NAMALWA (cell line): ENCODE measurements at places on chromosomes 16 and 17.

- DNase-seq = no peak
Observed at GRCh38 chr17:19248151-19248927, 11.2 kb downstream of the EPN2 start.

DNA sequence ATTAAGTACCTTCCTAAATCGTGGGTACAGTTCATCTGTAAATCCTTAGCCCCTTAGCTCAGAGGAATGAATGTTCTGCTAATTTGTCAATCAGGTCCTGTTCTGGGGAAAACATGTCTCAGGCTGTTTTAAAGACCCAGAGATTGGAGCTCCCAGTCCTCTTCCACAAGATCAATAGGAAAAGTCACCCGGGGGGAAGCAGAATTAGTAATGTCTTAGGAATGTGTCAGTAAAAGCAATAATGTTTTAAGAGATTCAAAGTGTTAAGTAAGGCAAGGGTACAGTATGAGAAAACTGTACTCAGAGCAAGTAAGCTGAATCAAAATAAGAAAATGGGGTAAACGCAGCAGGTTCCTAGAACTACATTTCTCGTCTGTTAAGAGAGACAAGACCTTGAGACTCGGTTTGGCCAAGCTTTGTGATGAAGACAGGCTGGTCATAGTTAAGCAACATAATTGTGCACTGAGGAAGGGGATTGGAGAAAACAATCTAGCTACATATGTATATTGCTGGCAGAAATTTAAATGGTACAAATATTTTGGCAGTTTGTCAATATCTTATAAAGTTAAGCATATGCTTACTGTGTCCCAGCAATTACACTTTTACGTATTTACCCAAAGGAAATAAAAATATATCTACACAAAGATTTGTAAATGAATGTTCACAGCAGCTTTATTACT, 192.9 kb upstream of the C17orf78 start:
- no peak for DNase-seq

- no peak for DNase-seq
Observed at GRCh38 chr17:82528484-82529265, 9.1 kb downstream of the FOXK2 start.

- peak; percentile 80 for DNase-seq
Observed at GRCh38 chr17:63946440-63947363, 14.6 kb upstream of the CD79B start.

DNA sequence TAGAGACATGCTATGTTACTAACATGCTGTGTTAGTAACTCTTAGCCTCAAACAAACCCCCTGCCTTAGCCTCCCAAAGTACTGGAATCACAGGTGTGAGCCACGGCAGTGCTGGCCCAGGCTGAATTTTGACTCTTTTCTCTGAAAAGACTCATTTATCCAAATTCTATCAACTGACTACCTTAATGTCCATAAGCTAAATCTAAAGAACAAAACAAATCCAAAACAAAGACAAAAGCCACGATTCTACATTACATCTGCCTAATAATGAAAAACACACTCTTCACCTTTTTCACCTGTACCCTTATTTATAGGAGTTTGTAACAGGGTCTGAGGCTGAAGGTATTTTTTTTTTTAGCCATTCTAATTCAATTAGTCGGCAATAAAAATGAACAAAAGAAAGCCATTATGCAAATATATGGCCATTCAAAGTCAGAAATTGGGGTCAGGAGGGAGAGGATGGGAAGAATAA, 432.5 kb downstream of the RBFOX1 start:
- no peak for DNase-seq

DNA sequence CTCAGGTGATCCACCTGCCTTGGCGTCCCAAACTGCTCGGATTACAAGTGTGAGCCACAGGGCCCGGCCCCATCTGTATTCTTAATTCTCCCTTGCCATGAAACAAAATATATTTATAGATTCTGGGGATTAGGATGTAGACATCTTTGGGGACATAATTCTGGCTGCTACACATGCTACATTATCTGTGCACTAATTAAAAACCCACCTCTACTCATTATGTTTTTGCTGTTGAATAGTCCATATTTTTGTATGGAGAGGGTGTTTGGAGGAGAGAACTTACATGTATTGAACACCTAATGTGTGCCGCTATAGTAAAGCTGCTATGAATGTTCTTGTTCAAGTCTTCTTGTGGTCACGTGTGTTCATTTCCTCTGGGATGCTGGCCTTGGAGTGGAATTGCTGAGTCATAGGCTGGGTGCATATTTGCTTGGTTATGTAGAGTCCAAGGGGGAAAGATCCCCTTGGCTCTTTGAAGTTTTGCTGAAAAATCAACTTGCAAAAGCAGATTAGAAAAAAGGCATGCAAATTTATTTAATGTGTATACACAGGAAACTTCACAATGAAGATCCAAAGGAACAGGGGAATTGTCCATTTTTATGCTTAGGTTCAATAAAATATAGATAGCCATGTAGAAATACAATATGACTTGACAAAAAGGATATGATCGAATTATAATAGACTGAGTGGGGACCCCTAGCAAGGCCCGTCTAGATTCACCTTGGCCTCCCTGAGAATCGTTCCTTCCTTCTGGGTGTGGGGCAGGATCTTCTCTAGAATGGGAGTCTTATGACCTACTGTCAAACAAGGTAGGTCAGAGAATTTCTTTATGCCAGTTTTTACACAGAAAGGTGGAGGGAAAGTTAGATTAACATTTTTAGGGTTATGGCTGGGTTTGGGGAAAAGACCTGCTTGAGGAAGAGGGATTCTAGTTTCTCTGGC, 42.1 kb upstream of the GPRC5B start:
- no peak for DNase-seq

- DNase-seq = no peak
Observed at GRCh38 chr17:75828076-75828400, 16.2 kb downstream of the UNC13D start.

DNA sequence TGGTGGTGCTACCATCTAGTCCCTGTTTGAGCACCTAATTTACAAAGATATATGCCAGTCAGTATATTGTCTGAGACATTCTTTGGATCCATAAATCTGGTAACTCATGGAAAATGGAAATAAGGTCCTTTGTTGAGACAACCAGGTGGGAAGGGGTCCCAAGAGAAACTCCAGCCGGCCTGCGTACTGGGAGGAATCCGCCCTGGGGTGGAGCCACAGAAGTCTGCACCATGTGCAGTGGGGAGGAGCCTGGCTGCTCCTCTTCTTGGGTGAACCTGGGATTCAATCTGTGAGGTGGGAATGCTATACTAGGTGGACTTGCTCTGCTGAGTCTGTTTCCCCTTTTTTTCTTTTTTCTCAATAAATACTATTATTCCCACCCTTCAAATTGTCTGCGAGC, 339.2 kb upstream of the TNRC6C start:
- no peak for DNase-seq

GRCh38 chr17:15220785-15221184, 44.3 kb downstream of the PMP22 start:
- DNase-seq = no peak

- no peak for DNase-seq
Observed at GRCh38 chr16:74898659-74899058, 86.3 kb downstream of the WDR59 start.
